MCF 10A (cell line): ENCODE measurements at places on chromosomes 13 and 19.

GRCh38 chr19:42242069-42242511 lies 312 bp downstream of the GSK3A start:
- no peaks in the 10 kb centered on the region for H3K27me3 ChIP-seq
- H3K36me3 ChIP-seq = peaks cover 55% of the 10 kb centered on the region
- H3K27ac ChIP-seq = peak overlapping the region; percentile 72
- peaks cover 42% of the 10 kb centered on the region for H3K4me1 ChIP-seq
- H3K4me3 ChIP-seq = peak overlapping the region; percentile 79
- no peak for DNase-seq

- no peak for DNase-seq
- H3K4me3 ChIP-seq = no peak overlapping the region
- H3K27me3 ChIP-seq = no peaks in the 10 kb centered on the region
These were observed 43.1 kb downstream of the ZNF611 start for GRCh38 chr19:52691737-52692136.

GRCh38 chr13:26259634-26260033 lies 5.7 kb downstream of the CDK8 start:
- no peak for DNase-seq
- no peak overlapping the region for H3K27ac ChIP-seq
- H3K36me3 ChIP-seq = no peaks in the 10 kb centered on the region
- no peaks in the 10 kb centered on the region for H3K27me3 ChIP-seq

DNA sequence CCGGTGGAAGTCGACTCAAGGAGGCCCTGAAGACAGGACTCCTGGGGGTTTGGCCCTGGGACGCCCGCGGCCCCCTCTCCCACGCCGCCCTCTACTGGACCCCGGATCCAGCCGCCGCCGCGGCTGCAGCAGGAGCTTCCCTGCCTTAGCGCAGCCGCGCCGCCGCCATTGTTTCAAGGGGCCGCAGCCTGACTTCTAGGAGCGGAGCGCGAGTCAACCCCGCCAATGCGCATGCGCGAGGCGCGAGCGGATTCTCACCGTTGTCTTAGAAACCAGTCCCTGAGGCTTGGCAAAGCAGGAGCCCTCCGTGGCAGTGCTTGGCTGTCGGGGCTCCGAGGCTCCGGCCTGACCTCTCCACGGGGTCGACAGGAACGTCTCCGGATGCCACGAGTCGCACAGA lies 19.1 kb upstream of the ZNF420 start:
- H3K27ac ChIP-seq = no peak overlapping the region
- no peak overlapping the region for H3K4me3 ChIP-seq
- no peaks in the 10 kb centered on the region for H3K27me3 ChIP-seq
- peaks cover 6% of the 10 kb centered on the region for H3K36me3 ChIP-seq
- no peaks in the 10 kb centered on the region for H3K4me1 ChIP-seq

- no peaks in the 10 kb centered on the region for H3K36me3 ChIP-seq
- peaks cover 4% of the 10 kb centered on the region for H3K4me1 ChIP-seq
- H3K4me3 ChIP-seq = no peak overlapping the region
- DNase-seq = no peak
These were observed 511.3 kb downstream of the MYO16 start for GRCh38 chr13:109140479-109141349.

GRCh38 chr13:23760000-23760399 lies 129.2 kb downstream of the MIPEP start:
- H3K27ac ChIP-seq = no peak overlapping the region
- no peak for DNase-seq
- no peaks in the 10 kb centered on the region for H3K4me1 ChIP-seq
- H3K36me3 ChIP-seq = no peaks in the 10 kb centered on the region

DNA sequence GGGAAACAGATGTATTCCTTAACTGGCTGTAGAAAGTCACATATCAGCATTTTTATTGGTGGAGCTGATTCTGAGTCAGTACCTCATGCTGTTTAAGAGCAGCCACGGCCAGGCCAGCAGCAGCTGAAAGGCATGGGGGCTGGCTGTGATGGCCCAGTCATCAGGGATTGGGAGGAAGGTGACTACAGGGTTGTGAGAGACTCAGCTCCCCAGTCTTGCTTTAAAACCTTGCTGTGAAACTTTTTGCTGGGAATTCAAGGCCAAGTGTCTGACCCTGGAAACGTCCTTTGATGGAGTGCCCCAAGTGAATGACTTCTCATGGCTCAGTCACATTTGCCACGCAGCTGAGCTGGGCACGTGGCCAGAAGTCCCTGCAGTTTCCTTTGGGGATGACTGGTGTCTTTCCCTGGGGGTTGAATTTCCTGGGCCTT lies 39.1 kb upstream of the RNF113B start:
- DNase-seq = peak; percentile 49
- H3K36me3 ChIP-seq = no peaks in the 10 kb centered on the region
- H3K27ac ChIP-seq = no peak overlapping the region
- H3K4me3 ChIP-seq = no peak overlapping the region
- H3K4me1 ChIP-seq = no peaks in the 10 kb centered on the region
- H3K27me3 ChIP-seq = no peaks in the 10 kb centered on the region

DNA sequence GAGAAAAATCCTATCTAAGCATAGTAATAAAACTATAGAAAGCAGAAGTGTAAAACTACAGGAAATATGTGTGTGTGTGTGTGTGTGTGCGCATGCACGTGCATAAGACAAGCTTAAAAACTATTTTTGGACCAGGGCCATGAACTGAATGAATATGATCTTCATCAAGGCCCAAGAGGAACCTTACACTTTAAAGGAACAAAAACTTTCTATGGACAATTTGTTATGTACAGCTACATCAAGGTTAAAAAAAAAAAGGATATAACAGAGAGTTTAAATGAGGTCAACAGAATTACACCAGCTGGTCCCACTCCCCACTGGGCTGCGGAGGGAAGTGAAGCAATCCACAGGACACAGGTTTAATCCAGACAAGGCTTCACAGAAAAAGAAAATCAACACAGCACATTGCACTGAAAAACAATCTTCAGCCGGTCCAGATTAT lies 151.1 kb downstream of the LHFPL6 start:
- H3K4me1 ChIP-seq = no peaks in the 10 kb centered on the region
- H3K27ac ChIP-seq = no peak overlapping the region
- no peaks in the 10 kb centered on the region for H3K36me3 ChIP-seq
- DNase-seq = no peak

- H3K27me3 ChIP-seq = no peaks in the 10 kb centered on the region
- H3K27ac ChIP-seq = peak overlapping the region; percentile 58
- peak overlapping the region; percentile 49 for H3K4me3 ChIP-seq
- H3K4me1 ChIP-seq = peaks cover 7% of the 10 kb centered on the region
These were observed 29.1 kb downstream of the VAV1 start for GRCh38 chr19:6801485-6802086.

- H3K27me3 ChIP-seq = no peaks in the 10 kb centered on the region
- H3K4me1 ChIP-seq = peaks cover 40% of the 10 kb centered on the region
- H3K36me3 ChIP-seq = peaks cover 11% of the 10 kb centered on the region
- no peak overlapping the region for H3K27ac ChIP-seq
- no peak overlapping the region for H3K4me3 ChIP-seq
These were observed 20.7 kb downstream of the NDFIP2 start for GRCh38 chr13:79501538-79502232.

DNA sequence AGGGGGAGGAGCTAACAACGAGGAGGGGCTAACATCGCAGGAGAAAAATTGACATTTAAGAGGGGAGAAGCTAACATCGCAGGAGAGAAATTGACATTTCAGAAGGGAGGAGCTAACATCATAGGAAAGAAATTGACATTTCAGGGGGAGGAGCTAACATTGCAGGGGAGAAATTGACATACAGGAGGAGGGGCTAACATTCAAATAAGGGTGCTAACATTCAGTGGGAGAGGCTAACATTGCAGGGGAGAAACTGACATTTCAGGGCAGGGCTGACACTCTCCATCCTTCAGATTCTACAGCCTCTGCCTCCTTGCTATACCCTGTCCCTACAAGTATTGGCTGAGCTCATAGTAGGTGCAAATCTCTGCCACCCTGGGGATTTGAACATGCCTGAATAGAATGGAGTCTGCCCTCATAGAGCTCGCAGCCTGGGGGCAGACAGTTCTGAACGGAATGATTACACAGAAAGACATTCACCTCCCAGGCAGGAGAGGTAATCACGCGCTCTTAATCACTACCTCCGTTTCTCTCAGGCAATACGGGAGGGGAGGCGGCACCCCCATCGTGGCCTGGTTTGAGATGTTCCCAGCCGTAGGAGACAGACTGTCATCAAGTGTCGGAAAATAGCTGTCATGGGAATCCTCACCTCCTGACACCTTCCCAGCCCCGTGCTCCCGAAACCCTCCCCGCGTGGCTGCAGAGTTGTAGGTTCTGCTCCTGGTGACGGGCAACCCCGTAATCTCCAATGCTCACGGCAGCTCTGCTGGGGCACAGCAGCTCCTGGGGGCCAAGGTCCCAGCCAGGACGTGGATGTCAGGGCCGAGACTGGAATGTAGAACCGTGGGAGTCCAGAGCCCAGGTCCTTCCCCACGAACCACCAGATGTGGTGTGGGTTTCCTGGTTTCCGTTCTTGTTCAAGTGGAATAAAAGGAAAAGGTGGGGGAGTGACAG lies 9.5 kb downstream of the GPR32 start:
- H3K27ac ChIP-seq = no peak overlapping the region
- H3K27me3 ChIP-seq = peaks cover 50% of the 10 kb centered on the region
- no peak overlapping the region for H3K4me3 ChIP-seq
- no peaks in the 10 kb centered on the region for H3K36me3 ChIP-seq
- H3K4me1 ChIP-seq = peaks cover 6% of the 10 kb centered on the region

DNA sequence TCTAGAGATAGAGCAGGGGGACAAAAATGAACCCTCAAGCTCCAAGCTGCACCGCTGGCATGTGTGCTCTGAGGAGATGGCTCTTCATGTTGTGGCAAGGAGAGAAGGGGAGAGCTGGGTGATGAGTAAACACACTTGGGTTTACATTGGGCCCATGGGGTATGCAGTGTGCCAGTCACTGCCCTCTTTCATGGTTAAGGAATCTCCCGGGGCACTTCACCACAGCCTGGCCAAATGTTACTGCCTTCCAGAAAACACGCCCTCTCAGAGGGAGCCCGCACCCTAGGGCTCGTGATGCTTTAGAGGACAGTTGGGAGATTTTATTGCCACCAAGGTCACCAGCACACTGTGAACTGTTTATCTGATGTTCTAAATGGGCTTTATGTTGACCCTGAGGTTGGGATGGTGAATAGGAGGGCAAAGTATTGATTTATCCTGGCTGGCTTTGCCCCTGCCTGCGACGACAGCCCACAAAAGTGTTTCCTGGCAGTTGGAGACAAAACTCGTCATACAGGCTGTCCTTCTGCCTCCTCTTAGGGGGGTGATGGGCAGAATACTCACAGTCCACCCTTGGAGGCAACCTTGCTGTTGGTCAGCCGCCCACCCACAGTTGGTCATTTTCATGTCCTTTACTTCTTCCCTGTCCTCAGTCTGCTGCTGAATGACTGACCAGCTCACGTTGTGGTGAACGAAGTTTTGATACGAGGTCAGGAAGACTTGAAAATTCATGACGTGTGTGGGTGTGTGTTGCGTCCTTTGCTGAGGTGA lies 156.9 kb downstream of the STK24 start:
- H3K4me1 ChIP-seq = no peaks in the 10 kb centered on the region
- DNase-seq = no peak
- H3K27ac ChIP-seq = no peak overlapping the region
- no peak overlapping the region for H3K4me3 ChIP-seq

DNA sequence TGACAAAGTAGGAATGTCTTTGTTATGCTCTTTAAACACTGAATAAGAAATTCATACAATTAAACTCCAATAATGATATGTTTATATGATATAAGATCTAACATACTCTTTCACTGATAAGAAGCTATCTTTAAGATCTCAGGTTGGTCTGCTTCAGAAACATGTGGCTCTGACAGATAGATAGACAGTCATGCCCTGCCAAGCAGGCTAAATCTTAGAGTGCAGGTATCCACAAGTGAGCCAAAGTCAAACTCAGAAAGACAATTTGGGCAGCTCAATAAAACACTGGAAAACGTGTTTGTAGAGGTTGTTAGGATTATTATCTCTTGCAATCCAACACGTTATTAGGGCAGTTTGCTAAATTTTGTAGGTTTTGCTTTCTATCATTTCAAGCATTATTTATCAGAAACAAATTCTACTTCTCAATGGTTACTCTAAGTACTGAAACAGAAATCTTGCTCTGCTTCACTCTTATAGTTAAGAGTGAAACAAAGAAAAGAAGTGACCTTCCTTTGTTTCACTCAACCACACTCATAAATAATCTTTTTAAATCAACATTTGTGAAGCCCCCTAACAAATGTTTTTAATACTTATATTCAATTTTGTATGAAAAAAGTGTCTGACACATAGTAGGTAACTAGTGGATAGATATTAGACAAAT lies 1255.6 kb downstream of the DIAPH3 start:
- H3K4me3 ChIP-seq = no peak overlapping the region
- no peak overlapping the region for H3K27ac ChIP-seq

GRCh38 chr13:94952787-94953186 lies 240.4 kb upstream of the SOX21 start:
- H3K36me3 ChIP-seq = no peaks in the 10 kb centered on the region
- H3K4me1 ChIP-seq = no peaks in the 10 kb centered on the region
- no peak overlapping the region for H3K4me3 ChIP-seq

GRCh38 chr13:47220453-47221140 lies 323.7 kb upstream of the HTR2A start:
- H3K27me3 ChIP-seq = no peaks in the 10 kb centered on the region
- H3K4me1 ChIP-seq = peaks cover 14% of the 10 kb centered on the region
- no peak overlapping the region for H3K4me3 ChIP-seq
- no peak overlapping the region for H3K27ac ChIP-seq
- DNase-seq = no peak

GRCh38 chr13:76884186-76884906 lies 1.9 kb downstream of the KCTD12 start:
- peaks cover 28% of the 10 kb centered on the region for H3K4me1 ChIP-seq
- no peaks in the 10 kb centered on the region for H3K27me3 ChIP-seq
- H3K36me3 ChIP-seq = no peaks in the 10 kb centered on the region

DNA sequence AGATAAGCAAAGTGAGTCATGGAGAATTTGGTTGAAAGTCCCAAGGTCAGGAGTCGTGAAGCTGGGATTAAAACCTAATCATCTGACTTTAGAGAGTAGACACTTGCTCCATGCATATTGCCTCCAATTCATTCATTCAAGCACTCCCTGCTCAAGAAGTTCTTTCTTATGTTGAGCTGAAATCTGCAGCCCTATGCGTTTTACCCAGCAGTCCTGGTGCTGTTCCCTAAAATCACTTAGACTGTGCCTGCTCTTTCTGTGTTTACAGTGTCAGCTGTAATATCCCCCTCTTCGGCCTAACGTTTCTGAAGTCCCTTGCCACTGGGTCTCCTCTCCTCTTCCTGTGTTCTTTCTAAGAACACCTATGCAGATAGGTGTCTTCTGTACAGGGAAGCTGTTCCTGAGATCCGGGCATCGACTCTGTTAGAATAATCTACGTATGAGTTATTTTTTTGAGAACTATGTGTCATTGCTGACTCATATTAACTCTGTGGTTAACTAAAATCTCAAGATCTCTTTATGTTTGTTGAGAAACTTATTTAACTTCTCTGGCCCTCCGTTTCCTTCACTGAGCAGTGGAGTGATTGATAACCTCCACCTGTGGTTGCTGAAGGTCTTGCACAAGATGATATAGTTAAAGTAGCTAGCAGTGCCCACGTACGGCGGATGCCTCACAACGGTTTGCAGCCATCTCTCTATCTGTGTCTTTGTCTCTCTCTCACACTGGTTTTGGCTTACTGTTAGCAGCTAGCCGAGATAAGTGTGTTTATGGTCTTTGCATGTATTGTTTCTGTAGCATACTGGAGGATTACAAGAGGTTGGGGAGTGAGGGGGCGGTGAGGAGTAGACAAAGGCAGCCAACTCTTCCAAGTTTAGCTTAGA lies 4.7 kb downstream of the ALOX5AP start:
- no peaks in the 10 kb centered on the region for H3K27me3 ChIP-seq
- peak overlapping the region; percentile 68 for H3K27ac ChIP-seq
- H3K4me1 ChIP-seq = peaks cover 34% of the 10 kb centered on the region
